ENCODE measurements at places on chromosomes 3 and 15.

GRCh38 chr15:95292785-95293450, 1037.6 kb upstream of the NR2F2 start:
- DNase-seq, result no peak

DNA sequence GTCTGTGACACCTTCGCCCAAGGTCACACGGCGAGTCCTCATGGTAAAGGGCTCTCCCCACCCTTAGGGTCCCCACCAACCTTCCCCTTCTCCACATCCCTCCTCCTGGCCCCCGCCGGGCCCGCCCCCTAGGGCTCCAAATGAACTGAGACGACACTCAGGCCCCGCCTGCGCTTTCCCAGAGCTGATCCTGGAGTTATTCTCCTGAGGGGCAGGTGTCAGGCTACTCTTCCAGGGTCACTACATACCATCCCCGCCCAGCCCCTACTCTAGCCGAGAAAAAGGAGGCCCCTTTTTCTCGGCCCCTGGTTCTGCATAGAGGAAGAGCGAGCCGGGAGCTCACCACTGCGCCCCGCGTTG, 292 bp downstream of the USP4 start:
- DNase-seq, result no peak

DNA sequence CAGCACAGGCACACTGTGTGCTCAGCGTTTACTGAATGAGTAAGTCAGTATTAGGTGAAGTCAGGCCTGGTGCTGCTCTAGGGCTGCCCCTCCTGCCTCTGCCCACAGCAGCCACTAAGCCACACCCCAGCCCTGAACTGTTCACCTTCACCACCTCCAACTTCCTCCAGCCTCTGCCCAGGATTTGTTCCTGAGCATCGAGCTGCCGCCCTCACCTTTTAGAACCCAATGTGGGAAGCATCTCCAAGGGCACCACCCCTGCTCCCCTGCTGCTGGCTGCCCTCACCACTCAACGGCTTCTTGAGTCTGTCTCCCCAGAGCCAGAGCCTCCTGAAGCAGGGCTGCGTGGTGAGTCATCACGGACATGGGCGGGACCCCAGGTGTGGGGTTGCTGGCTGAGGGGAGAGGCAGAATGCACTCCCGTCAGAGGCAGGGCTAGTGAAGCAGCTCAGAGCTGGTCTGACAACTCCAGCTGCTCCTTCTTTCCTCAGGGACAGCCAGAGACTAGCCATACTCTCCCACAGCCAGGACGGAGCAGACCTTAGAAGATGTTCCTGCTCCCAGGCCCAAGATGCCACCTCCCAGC, 5.8 kb downstream of the HYAL2 start:
- no peak for DNase-seq

DNA sequence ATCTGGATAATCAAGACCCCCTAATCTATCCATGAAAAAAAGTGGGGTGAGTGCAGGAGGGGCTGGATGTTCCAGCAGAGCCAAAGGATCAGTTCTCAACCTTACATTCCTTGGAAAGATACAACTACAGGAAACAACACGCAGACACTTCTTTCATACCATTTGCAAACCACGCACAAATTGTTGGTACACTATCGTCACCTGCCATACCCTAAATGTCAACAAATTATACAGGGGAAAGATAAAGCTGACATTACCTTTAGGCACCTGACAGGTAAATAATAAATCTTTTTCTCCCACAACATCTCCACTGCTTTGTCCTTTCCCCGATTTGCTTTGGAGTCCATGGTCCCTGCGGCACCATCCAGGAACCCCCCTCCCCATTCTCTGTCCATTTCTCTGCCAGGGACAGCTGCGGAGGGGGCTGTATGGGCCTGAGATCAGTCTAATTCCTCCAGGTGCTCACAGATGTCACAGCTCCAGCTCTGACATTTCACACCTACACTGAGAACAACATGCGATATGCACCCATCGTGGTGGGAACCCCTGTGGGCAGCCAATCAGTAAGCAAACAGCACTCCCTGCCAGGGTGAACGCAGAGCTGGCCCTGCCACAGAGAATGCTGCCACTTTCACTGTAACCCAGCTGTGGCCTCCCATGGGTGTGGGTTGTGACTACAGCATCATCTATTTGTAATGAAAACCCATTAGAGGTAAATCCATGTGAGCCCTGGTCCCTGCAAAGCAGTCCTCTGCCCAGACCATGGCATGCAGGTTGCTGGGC, 37.7 kb upstream of the BCL2L10 start:
- DNase-seq, result no peak

DNA sequence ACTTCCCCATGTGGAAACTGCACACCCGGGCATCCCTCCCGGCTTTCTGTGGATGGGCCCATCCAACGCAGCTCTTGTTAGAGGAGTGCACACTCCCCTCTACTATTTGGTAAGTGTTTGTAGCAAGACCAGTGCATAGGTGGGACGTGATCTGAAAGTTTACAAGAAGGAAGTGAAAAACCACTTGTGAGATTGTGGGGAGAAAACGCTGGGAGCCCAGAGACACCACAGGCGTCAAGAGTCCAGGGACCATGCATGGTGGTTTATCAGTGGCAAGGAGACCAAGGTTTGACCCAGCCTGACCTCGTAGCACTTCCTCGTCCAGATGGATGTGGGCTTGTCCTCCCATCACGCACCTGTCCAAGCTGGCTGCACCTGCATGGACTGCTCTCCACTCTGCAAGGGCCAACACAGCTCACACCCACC, 51.6 kb downstream of the ATP10A start:
- DNase-seq, result peak; percentile 33

GRCh38 chr15:33959844-33960548, 8.3 kb upstream of the CHRM5 start:
- no peak for DNase-seq

GRCh38 chr15:99434506-99435112, 131.2 kb upstream of the MEF2A start:
- no peak for DNase-seq

DNA sequence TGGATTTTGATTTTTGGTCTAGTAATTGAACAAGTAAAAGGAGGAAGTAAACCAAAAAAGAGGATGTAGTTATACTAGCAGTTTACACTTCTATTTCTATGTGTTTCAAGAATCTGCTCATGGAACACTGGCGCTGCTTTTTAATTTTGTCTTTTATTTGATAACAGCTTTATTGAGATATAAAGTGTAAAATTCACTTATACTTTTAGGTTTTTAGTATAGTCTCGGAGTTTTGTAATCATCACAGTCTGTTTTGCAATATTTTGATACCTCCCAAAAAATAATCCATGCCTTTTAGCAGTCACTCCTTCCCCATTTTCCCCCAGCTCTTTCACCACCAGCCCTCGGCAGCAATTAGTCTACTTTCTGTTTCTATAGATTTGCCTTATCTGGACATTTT, 18.0 kb downstream of the UBE2E2 start:
- DNase-seq, result no peak

DNA sequence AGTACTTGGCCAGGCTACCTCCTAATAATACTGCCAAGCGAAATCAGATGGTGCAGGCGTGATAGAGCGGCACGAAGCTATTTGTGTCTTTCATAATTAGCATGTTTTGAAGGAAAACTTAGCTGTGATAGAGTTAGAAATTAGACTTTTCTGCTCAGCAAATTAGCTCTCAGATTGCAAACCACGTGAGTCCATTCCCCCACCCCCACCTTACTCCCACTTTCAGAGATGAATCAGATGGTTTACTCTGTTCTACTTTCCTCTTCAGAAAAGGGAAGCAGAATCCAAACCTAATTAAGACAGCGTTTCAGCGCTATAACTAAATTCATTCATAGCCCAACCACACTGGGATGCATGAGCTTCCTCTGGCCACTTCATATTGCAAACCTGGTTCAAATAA, 214.6 kb downstream of the SLCO3A1 start:
- peak; percentile 33 for DNase-seq

DNA sequence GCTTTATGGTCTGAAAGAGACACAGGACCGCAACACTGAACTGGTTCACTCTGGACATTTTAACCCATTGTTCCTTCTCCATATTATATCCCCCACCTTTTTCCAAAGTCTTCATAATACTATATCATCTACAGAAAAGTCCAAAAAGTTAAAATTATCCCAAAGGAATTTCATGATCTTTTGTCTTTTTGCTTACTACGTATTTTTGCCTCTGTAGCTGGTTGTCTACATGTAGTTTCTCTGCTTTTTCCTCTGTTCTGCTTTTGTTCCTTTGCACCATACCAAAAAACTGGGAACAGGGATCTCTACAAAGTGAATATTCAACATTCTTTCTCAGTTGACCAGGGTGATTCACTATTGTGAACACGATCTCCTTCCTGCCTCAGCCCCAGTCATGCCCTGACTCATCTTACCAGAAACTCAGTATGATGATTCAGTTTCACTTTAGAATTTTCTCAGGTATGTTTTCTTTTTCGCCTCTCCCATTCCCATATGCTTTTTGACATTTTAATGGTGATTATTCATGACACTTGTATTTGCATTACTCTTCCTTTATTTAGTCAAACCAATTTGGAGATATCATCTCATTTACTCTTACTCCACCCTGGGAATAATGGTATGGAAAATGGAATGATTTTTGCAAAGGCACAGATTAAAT, 14.5 kb downstream of the EMC4 start:
- DNase-seq, result peak; percentile 72

GRCh38 chr3:24493746-24494617, 668 bp downstream of the THRB start:
- DNase-seq, result no peak

DNA sequence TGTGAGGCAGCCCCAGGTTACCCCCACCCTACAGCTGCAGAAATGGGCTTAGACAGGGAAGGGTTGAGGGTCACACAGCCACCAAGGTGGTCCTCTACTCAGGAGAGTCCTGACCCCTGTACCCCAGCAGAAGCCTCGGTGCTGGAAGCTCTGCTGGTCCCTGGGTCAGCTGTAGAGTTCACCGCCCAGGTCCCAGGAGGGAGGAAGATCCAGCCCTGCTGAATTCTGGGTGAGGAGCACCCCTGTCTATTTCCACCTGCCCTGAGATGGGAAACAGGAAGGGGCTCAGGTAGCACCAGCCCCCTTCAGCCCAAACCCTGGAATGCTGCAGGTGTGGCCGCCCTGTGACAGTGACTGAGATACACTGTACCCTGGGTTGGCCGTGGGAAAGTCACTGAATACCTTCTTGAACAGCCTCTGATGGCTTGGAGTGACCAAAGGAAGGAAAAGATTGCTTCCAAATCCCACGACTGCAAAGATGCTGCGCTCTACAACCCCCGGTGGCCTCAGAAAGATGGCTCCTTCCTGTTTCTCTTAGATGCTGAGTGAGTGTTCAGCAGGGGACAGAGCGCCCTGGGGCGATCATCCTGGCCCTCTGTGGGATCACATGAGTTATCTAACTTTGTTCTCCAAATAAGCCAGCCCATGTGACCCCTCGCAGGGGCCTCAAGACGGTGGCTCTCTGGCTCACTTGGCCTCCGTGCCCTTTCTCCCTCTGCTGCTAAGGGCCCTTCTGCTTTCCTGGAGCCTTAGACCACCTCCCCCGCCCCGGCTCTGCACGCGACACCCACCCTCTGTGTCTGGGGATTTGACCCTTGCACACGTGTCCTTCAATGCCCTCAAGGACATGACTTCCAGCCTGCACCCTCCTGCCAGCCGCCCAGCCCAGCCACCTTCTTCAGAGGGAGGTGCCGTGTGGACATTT, 141.9 kb downstream of the NSMCE3 start:
- no peak for DNase-seq

- no peak for DNase-seq
These were observed 76.3 kb downstream of the SLC9A9 start for GRCh38 chr3:143771939-143772338.

GRCh38 chr3:79531566-79532295, 236.1 kb downstream of the ROBO1 start:
- no peak for DNase-seq

- peak; percentile 8 for DNase-seq
These were observed 68.5 kb downstream of the FMN1 start for GRCh38 chr15:33125894-33126537.

GRCh38 chr3:45790596-45790995, 5.7 kb downstream of the SLC6A20 start:
- DNase-seq, result no peak

- no peak for DNase-seq
These were observed 637 bp upstream of the MUC4 start for GRCh38 chr3:195812366-195812765.

DNA sequence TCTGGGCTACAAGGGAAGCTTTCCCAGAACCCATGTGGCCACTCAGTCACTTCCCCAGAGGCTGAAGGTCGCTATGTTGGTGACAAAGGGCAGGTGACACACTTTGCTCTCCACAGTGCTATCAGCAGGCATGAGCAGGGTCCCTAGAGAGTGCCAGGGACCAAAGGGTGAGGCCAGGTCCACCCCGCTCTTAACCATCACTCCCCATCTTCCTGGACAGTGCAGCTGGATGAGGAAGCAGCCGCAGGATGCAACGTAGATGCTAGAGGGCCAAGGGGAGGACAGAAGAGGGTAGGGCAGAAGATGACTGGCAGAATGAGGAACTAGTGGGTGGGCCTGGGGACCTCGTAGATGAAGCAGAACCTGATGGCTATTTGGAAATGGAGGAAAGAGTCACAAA, 13.6 kb upstream of the LTF start:
- no peak for DNase-seq

- no peak for DNase-seq
These were observed 27.2 kb upstream of the PHLDB2 start for GRCh38 chr3:111831840-111832239.

DNA sequence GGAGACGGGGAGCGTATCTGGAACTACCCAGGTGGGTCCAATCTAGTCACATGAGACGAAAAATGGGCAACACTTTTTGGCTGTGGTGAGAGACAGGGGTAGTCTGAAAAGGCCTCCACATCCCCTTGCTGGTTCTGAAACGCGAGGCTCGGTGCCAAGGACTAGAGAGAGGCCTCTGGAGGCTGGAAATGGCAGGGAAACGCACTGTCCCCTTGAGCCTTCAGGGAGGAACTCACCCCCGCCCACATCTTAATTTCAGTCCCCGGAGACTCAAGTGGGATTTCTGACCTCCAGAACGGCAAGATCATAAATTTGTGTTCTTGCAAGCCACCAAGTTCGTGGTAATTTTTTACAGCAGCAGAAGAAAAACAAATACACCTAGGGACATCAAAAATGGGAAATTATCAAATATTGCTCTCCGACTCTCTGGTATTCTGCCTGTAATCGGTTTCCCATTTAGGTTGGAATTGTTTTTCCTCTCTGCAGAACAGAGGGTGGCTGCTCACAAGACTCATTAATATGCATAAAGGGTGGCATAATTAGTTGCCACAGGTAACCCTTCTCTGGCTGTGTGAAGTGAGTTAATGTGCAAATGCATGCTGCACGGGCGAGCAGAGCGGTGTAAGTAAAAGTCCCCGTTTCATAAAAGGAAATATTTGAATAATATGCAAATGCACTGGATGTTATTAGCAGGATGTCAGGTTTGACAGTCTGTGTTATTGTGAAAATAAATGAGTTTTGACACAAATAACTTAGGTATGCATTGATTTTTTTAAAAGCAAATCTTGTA, 185.7 kb downstream of the ARRDC4 start:
- DNase-seq, result no peak

- no peak for DNase-seq
These were observed 177.7 kb downstream of the ZNF385D start for GRCh38 chr3:21573291-21573690.

- no peak for DNase-seq
These were observed 119.2 kb upstream of the TP63 start for GRCh38 chr3:189512039-189512438.

- peak; percentile 24 for DNase-seq
These were observed 3.2 kb downstream of the TNIK start for GRCh38 chr3:171456765-171457606.
